ENCODE measurements at places on chromosomes 11 and 22. TPM values are rescaled to one million over a fixed set of nuclear protein-coding genes. Genes with fewer than 3 reads are reported as not detected.

- DNase-seq, result no peak
These were observed 7.6 kb downstream of the ATXN10 start for GRCh38 chr22:45678961-45679912.

GRCh38 chr22:35498026-35498800 lies 42.4 kb upstream of the RASD2 start:
- DNase-seq, result no peak

DNA sequence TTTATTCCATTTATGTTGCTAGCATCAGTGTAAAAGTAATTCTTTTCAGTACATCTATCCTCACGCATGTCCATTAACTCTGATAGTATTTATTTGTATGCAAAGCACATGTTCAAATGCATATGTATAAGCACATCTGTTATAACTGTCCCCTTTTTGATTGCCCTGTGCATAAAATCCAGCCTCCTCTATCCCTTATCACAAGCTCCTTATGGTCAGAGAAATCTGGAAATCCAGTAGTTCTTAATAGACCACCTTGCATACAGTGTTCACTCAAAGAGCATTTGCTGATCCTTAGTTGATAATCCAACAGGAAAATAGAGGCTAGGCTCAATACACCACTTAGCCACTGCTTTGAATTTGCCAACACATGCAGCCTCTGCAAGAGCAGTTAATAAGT lies 443.5 kb downstream of the AASDHPPT start:
- no peak for DNase-seq

- no peak for DNase-seq
These were observed 5.4 kb downstream of the BEST1 start for GRCh38 chr11:61955422-61956135.

DNA sequence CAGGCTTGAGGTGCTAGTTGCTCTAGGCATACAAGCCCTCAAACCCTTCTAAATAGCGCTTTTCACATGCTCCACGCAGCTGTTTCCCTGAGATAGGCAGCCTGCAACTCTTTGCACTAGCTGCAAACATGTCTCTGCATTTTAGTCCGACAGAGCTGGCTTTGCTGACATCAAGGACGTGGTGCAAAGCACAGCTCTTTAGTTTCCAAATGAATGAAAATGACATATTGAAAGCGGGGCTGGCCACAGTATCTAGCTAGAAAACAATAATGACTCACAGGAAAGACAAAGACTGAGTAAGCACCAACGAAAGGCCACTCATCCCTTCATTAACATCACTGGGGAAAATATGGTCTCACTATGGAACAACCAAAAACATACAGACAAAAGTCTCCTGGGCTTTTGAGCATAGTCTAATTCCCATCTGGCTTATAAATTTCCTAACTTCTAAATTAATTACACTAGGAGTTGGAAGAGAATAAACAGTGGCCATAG lies 15.3 kb upstream of the ZC3H12C start:
- DNase-seq, result no peak

- peak; percentile 87 for DNase-seq
These were observed 17.5 kb upstream of the TXNRD2 start for GRCh38 chr22:19959043-19959586.

GRCh38 chr11:90698238-90698637 lies 475.4 kb upstream of the CHORDC1 start:
- DNase-seq, result no peak

GRCh38 chr22:30275625-30276024 lies 9.0 kb upstream of the OSM start:
- DNase-seq, result peak; percentile 20

- no peak for DNase-seq
These were observed 771.5 kb downstream of the DLG2 start for GRCh38 chr11:84855508-84856245.

- peak; percentile 75 for DNase-seq
These were observed 28.4 kb upstream of the SYT7 start for GRCh38 chr11:61609000-61609979.

DNA sequence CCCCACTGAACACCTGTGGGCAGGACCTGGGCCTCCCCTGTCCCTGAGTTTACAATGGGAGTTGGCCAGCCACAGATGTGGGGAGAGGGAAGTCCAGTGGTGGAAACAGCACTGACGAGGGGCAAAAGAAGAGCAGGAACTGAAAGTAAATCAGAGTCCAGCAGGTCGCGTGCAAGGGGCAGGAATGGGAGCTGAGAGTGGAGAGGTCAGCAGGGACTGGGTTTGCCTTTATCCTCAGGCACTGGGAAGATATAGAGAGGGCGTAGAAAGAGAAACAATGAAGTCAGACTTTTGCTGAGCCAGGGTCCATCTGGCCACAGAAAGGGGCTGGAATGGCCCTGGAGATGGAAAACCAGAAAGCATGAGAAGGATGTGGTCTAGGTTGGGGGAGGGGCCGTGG lies 8.5 kb downstream of the P2RY6 start:
- no peak for DNase-seq

GRCh38 chr11:116533186-116533825 lies 239.5 kb downstream of the BUD13 start:
- DNase-seq, result no peak

- no peak for DNase-seq
These were observed 22.9 kb downstream of the POLD3 start for GRCh38 chr11:74615311-74615710.

DNA sequence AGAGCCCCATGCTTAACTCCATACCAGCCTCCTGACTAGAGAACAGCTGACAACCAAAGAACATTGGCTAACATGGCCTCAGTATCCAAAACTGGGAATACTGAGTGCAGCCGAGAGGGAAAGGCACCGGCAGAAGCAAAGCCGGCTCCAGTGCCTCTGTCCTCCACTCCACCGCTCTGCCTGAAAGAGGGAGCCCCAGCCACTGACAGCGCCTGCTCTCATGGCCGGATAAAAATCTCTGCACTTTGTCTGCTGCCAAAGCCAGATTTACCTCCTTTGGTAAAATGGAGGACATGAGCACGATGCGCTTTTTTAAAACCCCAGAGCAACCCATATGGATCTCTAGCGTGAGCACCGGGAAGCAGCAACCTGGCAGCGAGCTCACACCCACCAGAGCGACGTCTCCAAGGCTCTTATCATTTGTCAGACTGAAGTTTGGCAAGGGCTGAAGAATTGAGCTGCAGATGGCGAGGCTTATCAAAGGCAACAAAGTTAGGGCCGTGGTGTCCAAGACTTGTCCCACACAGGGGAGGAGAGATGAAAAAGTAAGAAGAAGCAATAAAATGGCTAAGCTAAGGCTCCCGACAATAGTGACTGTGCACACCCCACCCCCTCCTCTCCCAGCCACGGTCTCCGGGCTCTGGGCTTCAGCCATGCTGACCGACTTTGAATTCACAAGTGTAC lies 71.4 kb downstream of the EFCAB6 start:
- no peak for DNase-seq

DNA sequence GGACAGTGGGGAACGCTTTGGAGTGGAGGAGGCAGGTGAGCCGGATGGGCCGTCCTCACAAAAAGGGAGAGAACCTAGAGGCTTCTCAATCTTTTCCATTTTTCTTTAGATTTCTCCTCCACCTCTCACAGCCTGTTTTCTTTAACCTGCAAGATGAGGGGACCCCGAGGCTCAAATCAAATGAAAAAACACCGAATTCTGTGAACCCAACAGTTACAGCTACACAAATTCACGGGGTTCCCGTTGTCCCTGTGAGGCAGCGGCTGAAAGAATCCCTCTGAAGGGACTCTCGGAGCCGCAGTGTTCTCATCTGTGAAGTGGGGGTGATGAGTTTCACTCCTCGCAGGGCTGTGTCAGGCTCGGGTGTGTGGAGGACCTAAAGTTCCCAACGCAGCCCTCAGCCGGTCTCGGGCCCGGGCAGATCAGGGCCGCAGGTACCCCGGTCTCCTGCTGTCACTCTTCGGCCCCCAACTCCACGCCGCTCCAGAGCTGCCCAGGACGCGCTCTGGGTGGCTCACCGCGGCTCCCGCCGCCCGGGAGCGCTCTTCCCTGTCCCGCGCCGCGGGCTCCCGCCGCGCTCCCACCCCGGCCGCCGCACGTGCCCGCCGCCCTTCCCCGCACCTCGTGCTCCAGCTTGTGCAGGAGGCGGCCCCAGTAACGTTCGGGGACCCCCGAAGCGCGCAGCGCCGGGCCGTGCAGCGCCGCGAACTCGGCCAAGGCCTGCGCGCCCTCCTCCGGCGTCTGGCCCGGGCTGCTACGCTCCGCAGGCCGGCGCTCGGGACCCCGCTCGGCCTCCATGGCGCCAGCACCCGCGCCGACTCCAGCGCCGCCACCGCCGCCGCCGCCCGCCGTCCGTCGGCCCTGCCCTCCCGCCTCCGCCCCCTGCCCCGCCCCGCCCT lies at the start of gene TTLL12:
TTLL12 (minus strand) TSS at position 863 of the 899 bp plus-strand sequence; CDS start at position 798, 65 bp downstream.
- DNase-seq, result peak; percentile 29

- DNase-seq, result no peak
These were observed 55.7 kb upstream of the EIF3D start for GRCh38 chr22:36584666-36585065.

DNA sequence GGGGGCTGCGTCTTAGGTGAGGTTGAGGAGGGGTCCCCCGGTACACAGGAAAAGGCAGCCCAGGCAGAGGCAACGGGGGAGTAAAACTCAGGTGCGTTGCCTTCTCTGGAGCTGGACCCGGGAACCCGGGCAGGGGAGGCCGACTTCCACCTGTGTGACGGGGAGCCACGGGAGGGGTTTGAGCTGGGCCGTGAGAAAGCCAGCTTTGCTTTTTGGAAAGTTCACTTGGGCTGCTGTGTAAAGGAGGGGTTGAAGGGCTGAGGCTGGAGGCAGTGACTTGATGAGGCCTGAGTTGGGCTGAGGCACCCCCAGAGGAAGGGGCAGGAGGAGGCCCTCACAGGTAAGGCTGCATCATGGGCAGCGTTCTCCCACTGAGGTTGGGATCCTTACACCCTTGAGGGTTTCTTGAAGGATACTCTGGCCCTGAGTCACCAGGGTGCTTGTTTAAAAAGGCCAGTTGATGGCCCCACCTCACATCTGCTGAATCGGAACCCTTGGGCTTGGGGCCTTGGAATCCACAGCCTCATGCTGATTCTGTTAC lies 47.2 kb downstream of the CHRDL2 start:
- no peak for DNase-seq

DNA sequence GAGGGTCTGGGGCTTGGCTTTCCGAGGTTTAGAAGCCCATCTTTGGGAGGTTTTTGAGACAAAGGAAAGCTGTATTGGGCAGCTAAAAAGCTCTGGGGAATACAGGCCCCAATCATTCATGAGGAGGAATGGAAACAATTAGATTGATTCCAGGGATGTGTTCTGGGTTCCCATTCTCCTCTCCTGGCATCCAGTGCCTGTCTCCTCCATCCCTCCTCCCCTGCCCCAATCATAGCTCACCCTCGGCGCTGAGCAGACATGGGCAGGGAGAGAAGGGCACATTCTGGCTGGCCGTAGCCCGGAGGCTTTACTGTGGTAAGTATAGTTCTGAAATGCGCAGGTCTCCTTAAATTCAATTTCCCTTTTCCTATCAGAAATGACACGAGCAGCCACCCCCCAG lies 42.4 kb downstream of the ABTB2 start:
- DNase-seq, result no peak

DNA sequence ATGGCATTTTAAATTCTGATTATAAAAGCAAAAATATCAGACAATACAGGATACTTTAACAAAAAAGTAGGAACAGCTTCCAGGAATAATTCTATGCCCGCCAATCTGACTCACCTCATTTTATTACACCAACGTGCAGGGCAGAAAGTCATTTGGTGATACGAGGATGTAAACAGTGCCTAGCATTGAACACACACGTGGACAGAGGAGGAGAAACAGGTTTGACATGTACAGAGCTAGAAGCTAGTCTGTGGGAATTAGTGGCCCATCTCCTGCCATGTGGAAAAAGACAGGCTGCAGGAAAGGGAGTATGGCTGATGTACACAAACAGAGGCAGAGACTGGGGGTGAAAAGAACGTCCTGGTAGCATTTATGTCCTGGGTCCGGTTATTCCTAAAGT lies 9.0 kb upstream of the SPINDOC start:
- DNase-seq, result peak; percentile 92

- no peak for DNase-seq
These were observed 12.4 kb upstream of the CLDN5 start for GRCh38 chr22:19536564-19536963.

DNA sequence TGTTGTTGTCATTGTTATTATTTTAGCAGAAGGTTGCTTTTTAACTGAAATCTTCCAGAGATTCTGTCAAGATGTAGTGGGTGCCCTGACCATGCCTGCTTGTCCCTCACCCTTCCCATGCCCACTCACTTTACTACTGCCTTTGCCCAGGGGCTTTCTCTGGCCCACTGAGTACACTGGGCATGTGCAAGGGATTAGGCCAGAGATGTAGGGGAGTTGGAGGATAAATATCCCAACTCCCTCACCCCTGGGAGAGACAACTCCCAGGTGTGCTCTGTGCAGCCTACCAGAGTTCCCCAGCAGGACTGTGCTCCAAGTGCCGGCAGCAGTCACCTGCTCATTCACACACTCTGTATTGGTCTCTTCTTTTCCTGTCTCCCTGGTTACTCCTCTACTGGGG lies 559.1 kb downstream of the MIAT start:
- DNase-seq, result no peak

DDTL gene
- total RNA-seq, result 2.8 TPM

MYEOV gene
- 97.2 TPM for total RNA-seq

SLC25A18 gene
- not detected for total RNA-seq

ZNF202 gene
- total RNA-seq, result 12.4 TPM

SERHL2 gene
- total RNA-seq, result not detected

PGA5 gene
- total RNA-seq, result not detected

MMP1 gene
- total RNA-seq, result not detected

NAALAD2 gene
- total RNA-seq, result not detected

OR51E2 gene
- total RNA-seq, result not detected

ZNF408 gene
- total RNA-seq, result 15.8 TPM

FIBIN gene
- total RNA-seq, result not detected

NOX4 gene
- total RNA-seq, result not detected

All from HT-29 (cell line).